T-helper 1 cell (primary cell): ENCODE measurements at places on chromosomes 6 and 20.

DNA sequence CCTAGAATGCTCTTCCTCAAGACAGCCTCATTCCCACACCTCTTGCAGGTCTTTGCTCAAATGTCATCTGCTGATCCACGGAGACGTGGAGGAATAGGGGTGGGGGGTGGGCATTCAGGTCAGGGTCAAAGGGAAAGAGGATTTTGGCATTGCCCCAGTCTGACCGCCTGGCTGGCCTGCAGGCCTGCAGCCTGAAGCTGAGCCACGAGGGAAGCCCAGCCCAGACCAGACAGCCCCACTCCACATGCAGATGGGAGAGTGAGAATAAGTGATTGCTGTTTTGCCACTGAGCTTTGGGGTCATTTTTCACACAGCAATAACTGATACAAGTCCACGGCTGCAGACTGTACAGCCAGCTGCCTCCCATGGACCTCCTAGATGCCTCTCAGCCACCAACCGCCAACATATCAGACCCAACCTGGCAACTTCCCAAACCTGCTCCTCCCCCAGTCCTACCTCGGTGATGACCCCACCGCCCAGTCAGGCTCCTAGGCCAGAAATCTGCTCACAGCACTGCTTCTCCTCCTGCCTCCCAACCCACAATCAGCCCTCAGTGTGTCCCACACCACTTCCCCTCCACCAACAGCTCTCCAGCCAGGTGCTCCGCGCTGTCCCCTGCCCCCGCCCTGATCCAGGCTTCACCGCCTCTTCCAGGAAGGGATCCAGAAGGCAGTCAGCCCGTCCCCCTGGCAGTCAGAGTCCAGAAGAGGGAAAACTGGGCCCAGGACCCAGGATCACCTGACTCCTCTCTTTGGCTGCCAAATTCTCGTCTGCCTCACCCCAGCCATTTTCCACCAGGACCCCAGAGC, 14.0 kb downstream of the KIAA1755 start:
- no peak for DNase-seq

DNA sequence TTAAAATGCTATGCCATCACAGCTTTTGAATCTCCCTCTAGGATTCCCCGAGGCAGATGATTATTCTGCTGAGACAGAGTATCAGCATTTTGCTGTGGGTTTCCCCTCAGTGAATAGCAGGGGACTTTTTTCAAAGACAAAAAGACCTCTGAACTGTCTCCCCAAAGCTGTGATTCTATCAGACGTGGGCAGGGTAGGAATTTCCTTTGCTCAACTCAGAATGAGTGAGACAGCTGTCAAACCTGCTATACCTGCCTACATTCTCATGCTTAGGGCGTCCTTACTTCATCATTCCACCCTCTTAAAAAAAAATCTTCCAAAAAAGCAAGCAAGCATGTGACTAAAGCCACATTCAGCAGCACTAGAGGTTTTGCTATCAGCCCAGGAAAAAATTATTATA, 147.6 kb upstream of the FAM83B start:
- DNase-seq = no peak

DNA sequence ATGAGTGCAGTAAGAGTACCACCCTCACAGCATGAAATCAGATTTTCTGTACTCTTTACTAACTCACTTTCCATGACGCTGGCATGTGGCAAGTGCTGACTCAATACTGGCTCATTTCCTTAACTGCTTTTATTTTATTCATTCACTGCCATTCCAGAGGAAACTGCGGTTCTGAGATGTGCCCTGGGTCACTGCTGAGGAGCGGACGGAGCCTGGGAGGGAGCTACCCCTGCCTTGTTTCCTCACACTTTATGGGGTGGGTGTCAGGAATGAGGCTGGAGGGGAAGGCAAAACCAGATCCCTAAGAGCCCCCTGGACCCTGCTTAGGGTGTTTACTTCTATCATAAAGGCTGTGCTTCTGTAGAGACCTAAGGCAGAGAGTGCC, 14.4 kb downstream of the NT5E start:
- DNase-seq = no peak

- peak; percentile 14 for DNase-seq
Measured at GRCh38 chr6:18269253-18269652, 4.9 kb upstream of the DEK start.

- DNase-seq = no peak
Measured at GRCh38 chr6:166814390-166814789, 142.0 kb downstream of the RNASET2 start.

GRCh38 chr6:56406276-56407269, 159.2 kb upstream of the COL21A1 start:
- DNase-seq = no peak

- no peak for DNase-seq
Measured at GRCh38 chr6:24799541-24799915, 811 bp upstream of the ARMH2 start.

- DNase-seq = no peak
Measured at GRCh38 chr6:75124983-75125382, 80.9 kb downstream of the COL12A1 start.
